Iris pigment epithelial cell (primary cell): ENCODE measurements at places on chromosomes 11 and 22.

DNA sequence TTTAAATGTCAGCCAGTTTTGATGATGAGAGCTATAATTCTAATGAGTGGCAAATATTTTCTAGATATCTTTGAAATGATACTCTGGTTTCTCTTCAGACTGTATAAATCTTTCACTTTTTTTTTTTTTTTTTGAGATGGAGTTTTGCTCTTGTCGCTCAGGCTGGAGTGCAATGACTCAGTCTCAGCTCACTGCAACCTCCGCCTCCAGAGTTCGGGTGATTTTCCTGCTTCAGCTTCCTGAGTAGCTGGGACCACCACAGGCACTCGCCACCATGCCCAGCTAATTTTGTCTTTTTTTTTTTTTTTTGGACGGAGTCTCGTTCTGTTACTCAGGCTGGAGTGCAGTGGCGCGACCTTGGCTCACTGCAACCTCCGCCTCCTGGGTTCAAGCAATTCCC, 113.6 kb downstream of the TEAD1 start:
- DNase-seq = peak; percentile 85

GRCh38 chr11:76630600-76631281, 39.8 kb downstream of the LRRC32 start:
- no peak for DNase-seq

DNA sequence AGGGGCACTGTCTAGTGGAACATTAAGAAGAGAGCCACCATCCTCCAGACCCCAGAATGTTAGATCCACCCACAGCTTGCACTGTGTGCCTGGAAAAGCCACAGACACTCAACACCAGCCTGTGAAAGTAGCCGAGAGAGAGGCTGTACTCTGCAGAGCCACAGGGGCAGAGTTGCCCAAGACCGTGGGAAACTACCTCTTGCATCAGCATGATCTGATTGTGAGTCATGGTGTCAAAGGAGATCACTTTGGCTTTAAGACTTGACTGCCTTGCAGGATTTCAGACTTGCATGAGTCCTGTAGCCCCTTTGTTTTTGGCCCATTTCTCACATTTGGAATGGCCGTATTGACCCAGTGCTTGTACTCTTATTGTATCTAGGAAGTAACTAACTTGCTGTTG, 115.9 kb upstream of the CCDC179 start:
- DNase-seq = peak; percentile 95

DNA sequence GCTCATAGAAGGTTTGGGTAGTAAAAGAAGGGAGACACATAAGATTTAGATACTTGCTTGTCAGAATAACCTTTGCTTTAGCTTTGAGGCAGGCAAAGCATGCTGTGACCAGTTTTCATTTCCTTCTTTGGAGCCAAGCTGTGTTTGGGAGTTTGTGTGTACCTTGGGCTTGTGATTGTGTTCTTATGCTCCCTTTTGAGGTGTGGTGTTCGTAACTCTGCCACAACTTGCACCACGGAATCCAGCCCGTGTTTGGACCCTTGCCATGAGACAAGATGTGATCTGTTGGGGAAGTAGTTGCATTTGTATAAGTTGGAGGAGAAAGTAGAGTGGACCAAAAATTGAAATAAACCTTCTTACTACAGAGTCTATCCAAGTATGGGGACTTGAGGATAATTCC, 34.0 kb downstream of the BMAL1 start:
- no peak for DNase-seq

DNA sequence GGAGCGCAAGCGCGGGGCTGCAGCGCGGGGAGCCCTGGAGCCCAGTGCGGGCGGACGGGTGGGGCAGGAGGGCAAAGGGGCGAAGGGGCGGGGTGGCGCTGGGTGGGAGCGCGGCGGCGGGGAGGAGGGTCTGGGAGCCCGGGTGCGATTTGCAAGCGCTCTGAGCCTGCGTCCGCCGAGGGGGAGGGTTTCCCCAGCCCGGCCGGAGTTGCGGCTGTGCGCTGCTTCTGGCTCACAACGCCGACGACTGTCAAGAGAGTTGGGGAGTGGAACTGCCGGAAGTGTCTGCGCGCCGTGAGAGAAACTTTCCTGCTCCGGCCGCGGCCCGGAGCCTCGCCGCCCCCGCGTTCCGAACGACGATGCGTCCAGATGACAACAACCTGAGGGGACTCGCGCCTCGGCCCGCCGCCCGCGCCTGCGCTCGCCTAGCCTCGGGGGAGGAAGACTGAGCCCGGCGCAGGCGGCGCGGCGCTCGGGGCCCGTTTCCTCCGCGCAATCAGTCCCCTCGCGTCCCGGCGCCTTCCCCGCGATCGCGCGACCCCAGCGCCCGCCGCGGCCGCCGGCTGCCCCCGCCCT, at the start of gene ARHGAP42:
TSS of gene ARHGAP42 (plus strand) at position 235 of the 576 bp plus-strand sequence. CDS start 391 bp downstream, outside the sequence.
- peak; percentile 59 for DNase-seq

DNA sequence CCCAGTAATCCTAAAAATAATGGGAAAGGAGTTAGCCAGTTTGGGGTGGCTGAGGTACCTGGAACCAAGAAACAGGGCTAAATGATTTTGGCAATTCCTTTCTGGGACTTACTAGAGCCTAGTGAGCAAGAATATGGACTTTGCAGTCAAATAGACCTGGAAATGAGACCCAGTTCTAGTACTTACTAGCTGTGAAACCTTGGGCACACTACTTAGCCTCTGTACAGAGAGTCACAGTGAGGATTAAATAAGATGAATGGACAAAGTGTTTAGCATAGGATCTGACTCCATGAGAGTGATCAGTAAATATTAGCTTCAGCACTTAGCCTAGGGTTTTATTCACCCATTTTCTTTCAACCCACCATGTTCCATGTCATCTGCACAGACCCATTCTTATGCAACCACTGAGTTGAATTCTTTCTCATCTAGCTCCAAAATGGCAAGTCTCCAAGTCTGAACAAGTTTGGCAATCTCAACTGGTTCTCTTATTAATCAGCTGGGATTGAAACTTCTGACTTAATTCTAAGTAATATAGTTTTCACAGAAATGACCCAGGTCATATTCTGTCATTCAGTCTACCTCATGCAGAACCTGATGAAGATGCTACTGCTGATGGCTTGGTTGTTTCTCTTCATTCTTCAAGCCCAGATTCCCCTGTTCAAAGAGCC, 15.0 kb upstream of the SORL1 start:
- DNase-seq = peak; percentile 71

- no peak for DNase-seq
Measured at GRCh38 chr11:71212871-71213559, 39.4 kb downstream of the SHANK2 start.

GRCh38 chr11:86765203-86765602, 35.1 kb upstream of the PRSS23 start:
- DNase-seq = no peak

- DNase-seq = no peak
Measured at GRCh38 chr11:79834015-79834414, 393.2 kb upstream of the TENM4 start.

- no peak for DNase-seq
Measured at GRCh38 chr22:20258584-20259326, 9.4 kb downstream of the RTN4R start.

DNA sequence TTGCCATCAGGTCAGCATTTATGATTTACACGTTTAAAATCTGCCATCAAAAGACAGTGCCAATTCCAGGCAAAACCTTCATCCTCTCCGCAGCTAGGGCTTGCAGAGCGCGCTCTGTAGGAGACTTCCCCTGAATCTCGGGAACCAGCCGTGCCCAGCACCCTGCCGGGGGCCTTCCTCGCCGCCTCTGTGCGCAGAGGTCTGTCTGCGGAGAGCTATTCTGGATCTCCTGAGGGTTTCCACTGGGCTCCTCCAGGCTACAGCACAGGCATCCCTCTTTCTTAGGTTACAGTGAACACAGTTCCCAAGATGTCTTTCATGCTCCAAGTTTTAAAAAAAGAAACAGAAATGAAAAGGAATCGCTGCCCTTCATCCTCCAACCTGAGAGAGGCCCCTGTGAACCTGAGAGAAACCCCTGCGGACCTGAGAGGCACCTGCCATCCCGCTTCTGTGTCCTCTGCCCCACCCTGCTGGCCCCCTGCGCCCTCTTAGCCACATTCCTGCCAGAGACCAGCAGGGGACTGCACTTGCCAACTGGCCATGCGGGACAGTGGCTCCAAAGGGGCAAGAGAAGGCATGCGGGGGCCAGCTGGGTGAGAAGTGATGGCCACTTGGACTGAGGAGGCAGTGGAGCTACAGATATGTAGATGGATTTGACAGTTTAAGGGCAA, 16.1 kb downstream of the TP53AIP1 start:
- DNase-seq = no peak

DNA sequence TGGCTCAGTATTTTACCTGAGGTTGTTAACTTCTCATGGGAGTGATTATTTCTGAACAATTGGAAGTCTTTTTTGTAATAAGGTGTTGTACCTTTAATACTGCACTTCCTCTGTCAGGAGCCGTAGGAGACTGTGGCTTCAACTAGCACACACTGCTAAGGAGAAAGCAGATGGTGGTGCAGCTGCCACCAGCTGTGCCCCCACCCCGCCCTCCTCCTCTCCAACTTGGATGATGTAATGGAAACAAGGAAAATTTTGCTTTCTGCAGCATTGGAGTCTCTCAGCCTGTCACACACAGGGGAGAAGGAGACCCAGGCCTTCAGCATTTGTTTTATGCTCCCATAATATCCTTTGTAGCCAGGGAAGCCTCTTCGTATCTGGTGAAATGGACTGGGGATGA, 91.2 kb downstream of the TEAD1 start:
- no peak for DNase-seq

- no peak for DNase-seq
Measured at GRCh38 chr11:85893395-85893794, 38.2 kb downstream of the CCDC83 start.

- peak; percentile 30 for DNase-seq
Measured at GRCh38 chr22:25701056-25701780, 40.8 kb upstream of the MYO18B start.

GRCh38 chr11:44737245-44738085, 10.7 kb downstream of the TSPAN18 start:
- no peak for DNase-seq

GRCh38 chr22:38845004-38845740, 1.3 kb upstream of the NPTXR start:
- DNase-seq = no peak

GRCh38 chr11:30740091-30740490, 153.9 kb upstream of the MPPED2 start:
- DNase-seq = no peak

- DNase-seq = no peak
Measured at GRCh38 chr11:79276736-79277325, 164.0 kb downstream of the TENM4 start.
